Activated naive CD4-positive, alpha-beta T cell treated with anti-CD3 and anti-CD28 coated beads, Interleukin-2, amount 10 ng/mL, durations not matched to agents 7 days and 5 days (primary cell): ENCODE measurements at places on chromosomes 5 and 9.

DNA sequence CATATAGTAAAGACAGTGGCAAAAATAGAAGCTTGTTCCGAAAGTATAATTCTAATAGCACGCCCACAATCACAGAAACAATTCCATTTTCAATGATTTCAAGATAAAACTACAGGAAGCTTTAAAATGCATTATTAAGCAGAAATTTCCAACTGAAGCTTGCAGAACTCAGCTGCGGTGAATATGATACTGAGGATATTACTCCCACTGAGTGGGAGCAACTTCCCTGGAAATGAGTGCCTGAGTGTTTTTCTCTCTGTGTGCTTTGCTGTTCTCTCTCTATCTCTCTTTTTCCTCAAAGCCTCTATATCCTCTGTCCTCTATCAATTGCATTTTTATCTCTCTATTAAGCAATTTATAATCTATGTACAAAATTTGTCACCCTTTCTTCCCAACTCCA lies 187.5 kb upstream of the PRDM9 start:
- DNase-seq, result no peak

DNA sequence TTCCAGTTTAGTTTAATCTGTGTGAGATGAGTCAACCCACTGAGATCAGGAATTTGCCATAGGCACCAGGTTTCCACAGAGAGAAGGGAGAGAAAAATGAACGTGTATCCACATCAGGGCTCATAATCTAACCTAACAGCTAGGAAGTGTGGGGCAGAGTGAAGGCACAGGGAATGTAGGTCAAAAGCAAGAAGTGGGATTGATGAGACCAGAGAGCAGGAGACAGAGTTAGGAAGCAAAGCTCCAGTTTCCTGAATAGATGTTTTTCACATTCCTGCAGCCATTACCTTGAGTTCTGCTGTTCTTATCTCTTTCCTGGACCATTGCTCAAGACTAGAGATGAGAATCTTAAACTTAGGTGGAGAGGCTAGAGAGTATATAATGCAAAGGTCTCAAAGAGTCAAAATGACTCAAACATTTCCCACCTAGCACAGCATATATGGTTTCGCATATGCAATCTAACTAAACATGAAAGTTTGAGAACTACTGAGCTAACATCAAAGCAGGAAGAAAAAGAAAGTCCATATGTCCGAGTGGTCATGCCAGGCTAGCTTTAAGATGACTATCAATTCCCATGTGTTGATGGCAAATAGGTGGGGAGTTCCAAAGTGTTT lies 41.1 kb upstream of the GNAQ start:
- no peak for DNase-seq

DNA sequence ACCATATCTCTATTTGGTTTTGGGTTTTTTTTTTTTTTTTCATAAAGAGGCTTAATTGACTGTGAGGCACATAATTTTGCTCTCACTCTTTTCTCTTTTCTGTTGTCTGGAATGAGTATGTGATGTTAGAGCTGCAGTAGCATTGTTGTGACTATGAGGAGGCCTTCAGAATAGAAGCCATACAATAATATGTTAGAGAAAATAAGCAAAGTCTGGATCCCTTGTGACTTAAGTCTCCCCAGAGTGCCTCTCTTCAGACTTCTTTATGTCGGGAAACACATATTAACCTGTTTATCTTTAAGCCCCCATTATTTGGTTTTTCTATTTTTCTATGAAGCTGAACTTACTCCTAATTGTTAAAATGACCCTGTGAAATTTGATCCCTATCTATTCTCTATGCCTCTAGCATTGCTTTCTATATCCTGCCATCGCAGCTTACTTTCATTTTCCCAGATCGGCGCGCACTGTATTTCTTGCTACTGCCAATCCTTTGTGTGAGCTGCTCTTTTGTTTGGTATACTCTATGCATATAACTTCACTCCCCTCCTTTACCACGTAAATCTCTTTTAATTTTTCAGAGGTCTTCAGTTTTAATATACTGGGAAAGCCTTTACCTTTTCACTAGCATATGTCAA lies 372.5 kb upstream of the KCNN2 start:
- DNase-seq, result no peak

DNA sequence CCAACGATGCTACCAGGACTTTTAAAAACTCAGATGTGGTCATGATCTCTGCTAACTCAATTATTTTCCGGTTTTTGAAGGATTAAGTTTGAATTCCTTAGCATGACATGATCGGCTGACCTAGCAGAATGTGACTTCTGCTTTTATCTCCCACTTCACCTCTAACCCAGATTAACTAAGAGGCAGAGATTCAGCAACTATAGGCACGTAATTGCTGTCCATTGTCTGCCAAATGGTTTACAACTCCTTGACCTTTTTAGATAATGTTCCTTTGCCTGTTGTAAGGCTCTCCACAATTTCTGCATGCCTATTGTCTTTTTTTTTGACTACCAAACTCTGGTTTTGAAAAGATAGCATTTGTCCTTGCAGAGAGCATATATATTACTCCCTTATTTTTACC lies 268.2 kb downstream of the BRINP1 start:
- no peak for DNase-seq

GRCh38 chr9:126147186-126147935 lies 179.3 kb upstream of the MVB12B start:
- no peak for DNase-seq

- no peak for DNase-seq
These were observed 214.3 kb downstream of the MAPKAP1 start for GRCh38 chr9:125492719-125493118.

GRCh38 chr5:102762562-102763227 lies 7.6 kb downstream of the PAM start:
- DNase-seq, result no peak

- DNase-seq, result no peak
These were observed 11.6 kb downstream of the CEL start for GRCh38 chr9:133073086-133074014.

GRCh38 chr9:4833781-4834560 lies 41.2 kb downstream of the RCL1 start:
- no peak for DNase-seq

- no peak for DNase-seq
These were observed 48.2 kb upstream of the ANGPTL2 start for GRCh38 chr9:127170652-127171051.

DNA sequence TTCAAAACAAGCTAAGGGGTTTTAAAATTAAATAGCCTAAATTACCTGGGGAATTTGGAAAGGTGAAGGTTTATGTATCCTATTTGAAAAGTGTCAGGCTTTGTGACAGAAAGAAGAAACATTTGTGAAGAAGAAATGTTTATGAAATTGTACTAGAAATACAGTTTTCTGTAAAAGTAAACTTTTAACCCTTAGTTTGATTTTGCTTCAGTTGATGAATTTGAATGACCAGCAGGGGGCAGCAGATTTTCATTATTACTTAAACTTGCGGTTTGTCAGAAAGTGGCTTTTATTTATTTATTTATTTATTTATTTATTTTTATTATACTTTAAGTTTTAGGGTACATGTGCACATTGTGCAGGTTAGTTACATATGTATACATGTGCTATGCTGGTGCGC lies 58.1 kb downstream of the NNT start:
- DNase-seq, result peak; percentile 22

- no peak for DNase-seq
These were observed 96.4 kb upstream of the SELENOP start for GRCh38 chr5:42908086-42908485.

- peak; percentile 78 for DNase-seq
These were observed 53.5 kb downstream of the RGS3 start for GRCh38 chr9:113516840-113517577.

DNA sequence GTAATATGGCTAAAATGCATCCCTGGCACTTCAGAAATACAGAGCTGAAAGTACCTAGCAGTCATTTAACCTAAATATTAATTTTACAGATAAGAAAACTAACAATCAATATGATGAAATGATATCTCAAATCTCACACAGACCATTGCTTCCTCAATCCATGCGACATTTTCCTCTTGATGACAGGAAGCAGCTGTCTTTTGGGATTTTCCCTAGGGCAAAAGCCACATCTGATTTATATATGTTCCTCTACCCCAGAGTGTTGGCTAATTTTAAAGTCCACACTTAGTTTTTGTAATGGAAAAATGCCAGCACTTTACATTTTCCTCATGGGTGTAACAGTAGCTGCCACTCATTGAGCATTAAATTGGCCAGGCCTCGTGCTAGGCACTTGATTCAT lies 47.7 kb upstream of the ITGA1 start:
- DNase-seq, result no peak
